ENCODE measurements at places on chromosomes 12 and 14. TPM values are rescaled to one million over a fixed set of nuclear protein-coding genes. Genes with fewer than 3 reads are reported as not detected.

Gene TROAP
- total RNA-seq, result 88.1 TPM

Gene GZMB
- total RNA-seq, result not detected

Gene CLECL1
- not detected for total RNA-seq

Gene CEBPE
- not detected for total RNA-seq

Gene KCNJ8
- 0.24 TPM for total RNA-seq

Gene DNAH10
- total RNA-seq, result 0.25 TPM

Gene TAMALIN
- total RNA-seq, result 1.0 TPM

Gene G2E3
- 13.9 TPM for total RNA-seq

Gene SNW1
- 69.3 TPM for total RNA-seq

Gene OTUB2
- 2.7 TPM for total RNA-seq

Gene PTHLH
- 14.2 TPM for total RNA-seq

Gene GCH1
- 3.8 TPM for total RNA-seq

Gene CSRNP2
- total RNA-seq, result 11.3 TPM

Gene CACNB3
- total RNA-seq, result 31.2 TPM

Gene NTN4
- total RNA-seq, result 42.6 TPM

Gene NEUROD4
- not detected for total RNA-seq

Gene LRRIQ1
- total RNA-seq, result 0.49 TPM

Gene ANKS1B
- total RNA-seq, result 0.57 TPM

Gene POTEM
- not detected for total RNA-seq
